ENCODE measurements at places on chromosomes 13 and 19.

DNA sequence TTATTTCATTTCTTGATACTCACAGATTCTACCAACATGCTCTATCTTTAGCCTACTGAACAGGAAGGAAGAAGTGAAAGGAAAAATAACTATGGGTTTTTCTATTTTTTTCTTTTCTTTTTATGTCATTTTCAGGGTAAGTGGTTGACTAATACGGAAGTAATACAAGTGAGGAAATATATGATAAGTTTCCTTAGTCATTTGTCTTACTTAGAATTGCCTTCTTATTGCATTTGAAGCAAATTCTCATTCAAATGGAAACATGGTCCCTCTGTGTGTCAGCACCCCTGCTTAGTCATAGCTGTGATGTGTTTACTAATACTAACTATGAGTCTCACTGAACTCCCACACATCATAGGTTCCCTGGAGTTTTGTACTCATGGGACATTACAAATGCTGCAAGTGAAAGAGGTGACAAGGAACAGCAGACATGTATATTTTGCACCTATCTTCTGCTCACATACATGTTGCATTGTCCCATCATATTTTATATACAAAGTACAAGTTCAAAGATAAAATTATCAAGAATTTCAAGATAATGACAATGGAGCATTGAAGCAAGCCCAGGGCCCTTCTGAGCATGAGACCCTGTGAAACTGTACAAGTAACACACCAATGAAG lies 60.1 kb downstream of the DCT start:
- no peak for DNase-seq

- DNase-seq = no peak
Observed at GRCh38 chr19:35206855-35207254, 21.7 kb downstream of the FAM187B start.

- no peak for DNase-seq
Observed at GRCh38 chr13:92175330-92175729, 776.9 kb downstream of the GPC5 start.

- no peak for DNase-seq
Observed at GRCh38 chr13:54029226-54029625, 1000.6 kb downstream of the OLFM4 start.

DNA sequence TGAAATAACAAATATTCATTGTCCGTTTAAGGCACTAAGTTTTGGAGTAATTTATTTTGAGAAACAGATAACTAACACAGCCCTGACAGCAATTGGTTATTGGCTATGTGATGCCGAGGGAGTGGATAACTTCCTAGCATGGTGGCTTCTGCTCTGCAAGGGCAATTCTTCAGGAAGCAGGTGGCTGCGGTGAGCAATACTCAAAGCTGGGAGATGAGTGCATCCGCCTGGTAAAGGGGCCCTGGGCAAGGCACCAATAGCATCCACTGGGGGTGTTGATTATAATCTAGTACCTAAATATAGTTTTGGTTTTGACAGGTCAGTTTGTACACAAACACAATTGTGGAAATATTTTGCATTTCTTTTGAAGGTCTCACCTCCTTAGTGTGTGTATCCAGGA lies 41.0 kb downstream of the CCDC70 start:
- DNase-seq = no peak

DNA sequence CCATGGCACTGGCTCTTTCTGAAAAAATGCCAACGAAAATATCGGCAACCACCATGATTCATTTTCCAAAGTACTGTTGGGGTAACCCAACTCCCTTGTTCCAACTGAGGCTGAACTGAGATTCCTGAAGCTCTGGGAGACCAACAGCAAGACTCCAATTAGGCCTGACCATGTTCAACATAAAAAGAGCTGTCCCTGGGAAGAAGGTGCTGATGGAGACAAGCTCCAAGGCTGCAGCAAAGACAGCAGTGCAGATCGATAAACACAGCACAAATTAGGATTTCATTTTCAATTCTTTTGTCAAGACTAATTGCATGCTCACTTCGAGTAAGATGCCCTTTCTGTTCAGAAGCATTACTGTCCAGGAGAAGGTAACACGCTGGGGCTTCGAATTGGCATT lies 968.0 kb downstream of the UQCRFS1 start:
- no peak for DNase-seq

DNA sequence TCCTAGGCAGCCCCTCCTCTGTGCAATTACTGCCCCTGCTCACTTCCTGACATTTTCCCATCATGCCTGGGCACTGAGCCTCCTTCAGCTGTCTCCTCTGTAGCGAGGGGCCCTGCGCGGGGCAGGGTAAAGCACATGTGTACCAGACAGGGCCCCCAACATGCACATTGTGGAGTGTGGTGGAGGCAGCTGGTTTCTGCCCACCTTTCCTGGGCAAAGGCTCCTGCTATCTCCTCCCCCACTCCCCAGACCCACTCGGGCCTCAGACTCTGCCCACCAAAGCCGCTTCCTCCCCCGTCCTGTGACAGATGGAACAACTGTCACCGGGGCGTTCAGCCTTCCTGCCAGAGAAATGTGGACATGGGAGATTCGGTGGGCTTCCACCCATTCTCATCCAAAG lies 2.9 kb upstream of the KPTN start:
- DNase-seq = no peak

GRCh38 chr19:5032101-5032967 lies 63.4 kb downstream of the KDM4B start:
- DNase-seq = no peak

DNA sequence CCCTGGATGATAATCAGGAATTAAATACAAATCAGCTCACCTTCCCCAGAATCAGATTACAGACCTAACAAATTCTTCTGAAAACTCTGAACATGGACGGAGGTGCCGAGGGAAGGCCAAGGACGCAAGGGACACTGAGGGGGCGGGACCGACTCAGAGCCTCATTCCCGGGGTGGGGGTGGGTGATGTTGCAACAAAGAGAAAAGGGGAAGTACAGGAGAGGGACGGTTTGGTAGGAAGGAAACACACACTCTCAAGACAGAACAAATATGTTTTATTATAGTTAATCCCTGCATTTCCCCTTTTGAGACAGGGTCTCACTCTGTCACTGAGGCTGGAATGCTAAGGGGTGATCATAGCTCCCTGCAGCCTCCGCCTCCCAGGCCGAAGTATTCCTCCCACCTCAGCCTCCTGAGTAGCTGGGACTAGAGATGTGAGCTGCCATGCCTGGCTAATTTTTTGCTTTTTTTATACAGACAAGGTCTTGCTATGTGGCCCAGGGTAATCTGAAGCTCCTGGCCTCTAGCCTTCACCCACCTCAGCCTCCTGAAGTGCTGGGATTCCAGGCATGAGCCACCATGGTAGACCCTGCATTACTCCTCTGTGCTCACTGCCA lies 786 bp upstream of the LILRA2 start:
- DNase-seq = no peak

GRCh38 chr13:94344126-94344818 lies 135.2 kb downstream of the DCT start:
- no peak for DNase-seq

DNA sequence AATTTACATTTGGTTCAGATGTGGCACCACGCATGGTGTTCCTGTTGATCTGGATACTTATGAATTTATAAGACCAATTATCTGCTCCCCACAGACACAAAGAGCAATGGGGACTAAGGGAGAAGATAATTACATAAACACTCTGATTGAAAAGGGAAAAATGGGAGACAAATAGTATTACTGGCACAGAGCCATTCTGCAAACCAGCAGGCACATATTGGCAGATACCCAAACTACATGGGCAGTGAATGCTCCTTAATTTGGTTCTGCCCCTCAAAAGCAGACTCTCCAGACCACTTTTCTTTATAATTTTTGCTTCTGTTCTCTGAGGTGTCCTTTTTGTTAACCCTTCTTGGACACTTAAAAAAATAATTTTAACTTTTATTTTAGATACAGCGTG lies 1674.2 kb downstream of the PCDH9 start:
- DNase-seq = no peak

GRCh38 chr13:38905861-38906260 lies 84.8 kb downstream of the STOML3 start:
- DNase-seq = no peak

DNA sequence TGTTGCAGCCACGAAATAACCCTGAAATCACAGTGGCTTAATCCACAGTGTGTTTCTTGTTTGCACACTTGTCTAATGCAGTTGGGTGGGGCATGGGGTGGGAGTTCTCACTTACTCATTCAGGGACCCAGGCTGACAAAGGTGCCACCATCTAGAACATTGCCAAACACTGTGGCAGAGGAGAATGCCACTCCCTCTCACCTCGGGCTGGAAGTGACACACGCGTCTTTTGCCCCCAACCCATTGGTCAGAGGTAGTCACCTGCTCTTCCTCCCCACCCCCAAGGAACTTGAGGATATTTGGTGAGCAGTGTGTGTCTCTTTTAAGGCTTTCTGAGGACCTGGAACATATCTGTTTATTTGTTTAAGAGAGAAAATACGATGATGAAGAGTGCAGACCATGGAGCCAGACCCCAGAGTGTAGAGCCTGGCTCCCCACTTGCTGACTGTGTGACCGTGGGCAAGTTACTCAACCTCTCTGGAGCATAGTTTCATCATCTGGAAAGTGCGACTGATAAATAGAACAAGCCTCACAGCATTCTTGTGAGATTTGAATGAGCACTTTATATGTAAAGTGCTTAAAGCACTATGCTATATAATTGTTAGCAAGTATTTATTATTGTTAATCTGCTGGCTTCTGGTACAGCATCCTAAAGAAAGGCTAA lies 17.4 kb downstream of the GPR183 start:
- no peak for DNase-seq

DNA sequence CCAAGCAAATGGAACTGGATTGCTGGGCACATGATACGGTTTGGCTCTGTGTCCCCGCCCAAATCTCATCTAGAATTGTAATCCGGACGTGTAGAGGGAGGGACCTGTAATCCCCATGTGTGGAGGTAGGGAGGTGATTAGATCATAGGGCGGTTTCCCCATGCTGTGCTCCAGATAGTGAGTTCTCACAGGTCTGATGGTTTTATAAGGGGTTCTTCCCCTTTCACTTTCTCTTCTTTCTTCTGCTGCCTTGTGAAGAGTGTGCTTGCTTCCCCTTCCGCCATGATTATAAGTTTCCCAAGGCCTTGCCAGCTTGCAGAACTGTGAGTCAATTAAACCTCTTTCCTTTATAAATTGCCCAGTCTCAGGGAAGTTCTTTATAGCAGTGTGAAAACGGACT lies 32.6 kb upstream of the MTIF3 start:
- DNase-seq = no peak
